Foreskin fibroblast (primary cell): ENCODE measurements at places on chromosomes 3 and 15.
A peak's percentile ranks its signal among the peaks of the same experiment; 100 is the strongest.

DNA sequence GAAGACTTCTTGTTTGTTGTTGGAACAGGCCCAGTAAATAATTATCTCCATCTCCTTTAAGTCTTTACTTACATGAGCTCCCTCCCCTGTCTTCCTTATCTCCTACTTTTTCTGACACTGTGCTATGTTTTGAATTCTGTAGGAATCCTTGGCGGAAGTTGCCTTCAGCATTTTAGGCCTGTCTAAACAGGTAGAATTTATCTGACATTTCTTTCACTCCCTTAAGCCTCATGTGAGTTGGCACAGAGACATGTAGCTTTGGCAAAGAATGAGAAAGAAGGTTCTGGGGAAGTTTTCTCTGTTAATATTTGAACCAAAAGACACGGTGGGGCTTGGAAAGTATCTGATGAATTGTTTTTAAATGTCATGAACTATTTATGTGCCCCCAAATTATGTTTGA lies 8.1 kb downstream of the MCTP2 start:
- no peak for DNase-seq

GRCh38 chr3:6108957-6109356 lies 752.0 kb upstream of the GRM7 start:
- no peak for DNase-seq

DNA sequence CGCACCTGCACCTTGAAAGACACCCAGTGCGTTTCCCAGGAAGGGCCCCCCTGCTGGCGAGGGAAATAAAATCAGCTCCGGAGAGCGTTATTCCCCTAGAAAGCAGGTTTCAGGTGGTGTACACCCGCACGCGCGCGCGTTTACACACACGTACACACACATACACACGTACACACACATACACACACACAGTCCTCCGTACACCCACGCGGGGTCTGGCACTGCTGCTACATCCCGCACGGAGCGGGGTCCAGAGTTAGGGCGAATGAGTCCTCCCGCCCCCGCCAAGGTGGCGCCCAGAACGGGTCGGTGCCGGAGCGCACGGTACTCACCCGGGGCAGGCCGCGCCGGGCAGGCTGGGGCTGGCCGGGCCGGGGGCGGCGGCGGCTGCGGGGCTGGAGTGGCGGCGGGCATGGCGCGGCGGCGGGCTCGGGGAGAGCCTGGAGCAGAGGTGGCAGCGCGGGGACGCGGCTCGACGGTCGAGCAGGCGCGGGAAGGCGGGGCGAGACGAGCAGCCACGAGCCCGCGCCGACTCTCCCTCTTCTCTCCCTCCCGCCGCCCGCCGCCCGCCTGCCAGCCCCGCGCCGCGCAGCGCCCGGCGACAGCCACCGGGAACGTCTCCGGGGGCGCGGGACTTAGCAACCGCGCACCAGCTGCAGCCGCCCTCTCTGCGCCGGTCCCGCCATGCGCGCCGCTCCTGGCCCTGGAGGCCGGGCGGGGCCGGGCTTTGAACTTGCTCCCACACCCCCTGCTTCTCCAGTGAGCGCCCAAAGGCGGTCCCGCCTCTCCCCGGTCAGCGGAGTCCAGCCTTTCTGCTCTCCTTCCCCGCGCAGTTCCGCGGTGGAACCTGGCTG lies at the start of gene DCLK3:
Gene DCLK3, minus strand, starts transcription at position 704 of the 854 bp plus-strand sequence. Its CDS starts 290 bp downstream, at position 414.
- no peak for DNase-seq

DNA sequence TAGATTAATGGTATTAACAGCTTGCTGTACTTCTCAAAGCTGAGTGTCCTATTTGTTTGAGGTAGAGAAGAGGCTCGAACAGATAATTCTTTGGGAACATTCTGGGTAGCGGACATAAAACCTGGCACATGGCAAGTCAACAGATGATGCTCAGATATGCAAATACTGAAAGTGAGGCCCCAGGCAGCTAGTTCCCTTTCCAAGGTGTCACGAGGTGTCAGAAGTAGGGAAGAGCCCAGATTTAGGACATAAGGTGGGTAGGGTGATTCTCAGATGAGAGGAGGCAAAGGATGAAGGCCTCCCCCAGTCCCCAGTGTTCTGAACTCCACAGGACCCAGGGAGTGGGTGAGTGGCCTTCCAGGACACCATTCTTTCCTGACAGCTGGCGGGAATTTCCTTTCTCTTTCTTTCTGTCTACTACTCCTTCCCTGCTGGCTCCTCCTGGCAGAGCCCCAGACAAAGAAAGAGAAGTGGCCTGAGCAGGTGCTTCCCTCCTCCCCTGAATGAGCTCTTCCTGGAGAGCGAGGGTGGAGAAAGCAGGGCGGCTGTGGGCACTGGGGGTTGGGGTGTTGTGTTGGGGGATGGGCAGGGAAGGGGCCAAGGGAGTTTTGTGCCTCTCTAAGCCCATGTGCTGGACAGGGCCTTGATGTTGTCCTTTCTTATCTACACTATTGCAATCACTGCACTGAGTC lies 87.5 kb downstream of the CORO2B start:
- no peak for DNase-seq

DNA sequence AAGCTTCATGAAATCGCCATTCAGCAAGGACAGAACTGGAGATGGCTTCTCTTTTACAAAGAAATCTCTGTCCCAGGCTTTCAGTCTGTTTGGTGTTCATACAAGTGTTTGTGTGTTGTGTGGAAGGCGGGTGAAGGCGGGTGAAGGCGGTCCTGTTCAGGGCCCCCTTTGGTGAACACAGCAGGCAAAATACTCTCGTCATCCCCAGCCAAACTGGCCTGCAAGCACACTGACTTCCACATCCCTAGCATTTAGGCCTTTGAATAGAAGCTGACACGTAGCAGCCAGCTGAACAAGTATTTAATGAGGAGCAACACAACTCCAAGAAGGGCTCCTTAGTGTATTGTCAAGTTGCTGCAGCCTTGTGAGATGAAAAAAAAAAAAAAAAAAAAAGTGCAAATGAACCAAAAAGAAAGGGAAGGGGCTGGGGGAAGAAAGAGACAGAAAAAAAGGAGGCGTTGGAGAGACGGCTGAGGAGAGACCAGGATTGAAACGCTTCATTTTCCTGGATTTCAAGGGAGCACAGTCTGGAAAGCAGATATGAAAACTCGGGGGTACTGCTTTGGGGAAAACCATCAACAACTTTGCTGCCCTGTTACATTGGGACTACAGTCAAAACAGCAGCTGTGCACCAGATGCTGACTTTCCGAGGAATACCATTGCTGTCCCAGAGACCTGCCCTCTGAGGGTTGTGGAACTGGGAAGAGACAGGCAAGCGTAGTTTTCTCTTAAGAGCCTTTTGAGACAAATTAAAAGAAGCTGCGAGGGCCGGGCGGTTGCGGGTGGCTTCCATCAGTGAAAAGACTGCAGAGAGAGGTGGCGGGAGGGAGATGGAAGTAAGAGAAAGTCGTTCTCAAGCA lies 74.6 kb downstream of the TGFBR2 start:
- peak; percentile 92 for DNase-seq

DNA sequence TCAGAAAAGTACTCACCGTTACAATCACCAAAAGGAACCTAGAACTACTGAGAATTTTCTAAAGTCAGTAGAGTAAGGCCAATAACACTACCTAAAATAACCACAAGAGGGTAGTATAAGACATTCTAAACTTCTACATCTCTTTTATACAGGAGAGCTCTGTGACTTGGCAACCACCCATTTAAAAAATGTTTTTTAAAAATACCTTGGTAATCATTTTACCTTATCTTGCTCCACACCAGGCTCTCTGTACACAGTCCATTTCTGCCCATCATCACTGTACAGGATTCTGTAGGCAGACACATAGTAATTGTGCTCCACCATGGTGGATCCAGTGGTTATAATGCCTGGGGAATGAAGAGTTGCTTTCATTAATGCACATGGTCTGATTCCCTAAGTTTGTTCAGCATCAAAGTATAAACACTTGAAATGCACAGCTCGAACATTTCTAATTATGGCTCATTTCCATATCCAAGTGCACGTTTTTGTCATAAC lies 54.5 kb downstream of the ST3GAL6 start:
- no peak for DNase-seq

- peak; percentile 86 for DNase-seq
Observed at GRCh38 chr3:11288786-11289637, 16.8 kb downstream of the ATG7 start.

DNA sequence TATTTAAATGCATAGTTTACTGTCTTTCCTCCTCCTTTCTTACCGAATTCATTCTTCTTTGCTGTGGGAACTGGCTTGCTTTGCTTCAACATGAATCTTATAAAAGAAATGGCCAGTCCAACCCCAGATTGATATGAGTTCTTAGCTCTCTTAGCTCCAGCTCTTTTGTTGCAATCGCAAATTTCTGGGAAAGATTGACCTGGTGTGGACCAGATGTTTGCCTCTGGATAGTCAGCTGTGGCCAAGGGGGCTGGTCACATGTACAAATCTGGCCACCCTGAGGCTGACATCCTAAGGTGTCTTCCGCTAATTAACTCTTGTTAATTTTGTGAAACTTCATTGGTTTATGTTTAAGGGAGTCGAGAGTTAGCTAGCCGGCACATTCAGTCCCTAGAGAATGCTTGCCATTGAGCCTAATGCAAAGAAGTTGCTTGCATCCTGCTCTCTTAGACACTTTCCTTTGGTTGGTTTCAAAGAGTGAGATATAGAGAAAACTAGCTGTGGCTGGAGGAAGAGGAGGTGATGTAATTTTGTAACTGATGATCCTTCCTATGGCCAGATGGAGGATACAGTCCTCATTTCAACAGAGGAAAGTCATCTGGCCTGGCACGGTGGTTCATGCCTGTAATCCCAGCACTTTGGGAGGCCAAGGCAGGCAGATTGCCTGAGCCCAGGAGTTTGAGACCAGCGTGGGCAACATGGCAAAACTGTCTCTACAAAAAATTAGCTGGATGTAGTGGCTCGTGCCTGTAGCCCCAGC lies 162.4 kb downstream of the ADAMTSL3 start:
- no peak for DNase-seq

- no peak for DNase-seq
Observed at GRCh38 chr3:72848703-72849081, 447 bp upstream of the SHQ1 start.

DNA sequence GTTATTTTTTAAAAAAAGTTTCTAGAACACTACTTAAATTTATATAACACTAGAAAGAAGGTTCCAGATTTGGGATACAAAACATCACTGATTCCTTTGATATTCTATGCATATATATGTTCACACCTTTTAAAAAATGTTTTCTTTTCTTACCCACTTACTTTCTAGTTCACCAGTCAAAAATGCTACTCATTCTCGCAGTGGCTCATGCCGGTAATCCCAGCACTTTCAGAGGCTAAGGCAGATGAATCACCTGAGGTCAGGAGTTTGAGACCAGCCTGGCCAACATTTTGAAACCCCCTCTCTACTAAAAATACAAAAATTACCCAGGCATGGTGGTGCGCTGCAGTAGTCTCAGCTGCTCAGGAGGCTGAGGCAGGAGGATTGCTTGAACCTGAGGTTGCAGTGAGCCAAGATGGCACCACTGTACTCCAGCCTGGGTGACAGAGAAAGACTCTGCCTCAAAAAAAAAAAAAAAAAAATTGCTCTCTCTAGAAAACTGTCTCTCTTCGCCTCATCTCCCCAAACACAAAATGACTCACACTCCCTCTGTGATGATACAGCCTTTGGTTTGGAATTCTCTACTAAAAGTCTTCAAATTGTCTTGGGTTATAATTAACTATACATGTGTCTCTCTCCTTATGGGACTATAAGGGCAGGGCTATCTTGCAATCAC lies 52.6 kb upstream of the TGFBR2 start:
- peak; percentile 68 for DNase-seq

GRCh38 chr3:117510396-117510795 lies 800.8 kb downstream of the TUSC7 start:
- peak; percentile 34 for DNase-seq

- DNase-seq = no peak
Observed at GRCh38 chr3:78832785-78833204, 935.0 kb downstream of the ROBO1 start.

DNA sequence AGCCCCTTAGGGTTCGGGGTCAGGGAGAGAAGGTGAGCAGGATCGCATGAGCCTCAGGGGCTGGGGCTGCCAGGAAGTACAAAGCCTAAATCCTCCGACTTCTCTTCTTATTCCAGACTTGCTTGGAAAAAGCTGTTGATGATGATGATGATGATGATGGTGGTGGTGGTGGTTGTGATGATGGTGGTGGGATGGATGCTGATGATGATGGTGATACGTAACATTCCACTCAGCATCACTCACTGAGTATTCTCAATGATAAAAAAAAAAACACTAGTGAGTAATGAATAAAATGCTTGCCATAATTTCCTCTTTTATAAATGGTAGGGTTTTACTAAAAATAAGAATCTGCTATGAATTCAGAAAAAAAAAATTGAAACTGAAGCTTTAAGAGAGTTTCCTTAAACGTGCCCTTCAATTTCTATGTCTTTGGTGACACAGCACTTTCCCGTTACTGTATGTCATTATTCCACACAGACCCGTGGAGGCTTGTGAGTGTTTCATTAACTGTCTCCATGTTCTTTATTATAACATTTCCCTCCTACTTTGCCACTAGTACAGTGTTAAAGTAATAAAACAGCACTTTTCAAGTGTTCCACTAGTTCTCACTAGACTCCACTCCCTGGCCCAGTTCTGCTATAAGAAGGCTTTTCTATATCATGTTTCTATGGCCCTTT lies 5.4 kb upstream of the ACAN start:
- no peak for DNase-seq

DNA sequence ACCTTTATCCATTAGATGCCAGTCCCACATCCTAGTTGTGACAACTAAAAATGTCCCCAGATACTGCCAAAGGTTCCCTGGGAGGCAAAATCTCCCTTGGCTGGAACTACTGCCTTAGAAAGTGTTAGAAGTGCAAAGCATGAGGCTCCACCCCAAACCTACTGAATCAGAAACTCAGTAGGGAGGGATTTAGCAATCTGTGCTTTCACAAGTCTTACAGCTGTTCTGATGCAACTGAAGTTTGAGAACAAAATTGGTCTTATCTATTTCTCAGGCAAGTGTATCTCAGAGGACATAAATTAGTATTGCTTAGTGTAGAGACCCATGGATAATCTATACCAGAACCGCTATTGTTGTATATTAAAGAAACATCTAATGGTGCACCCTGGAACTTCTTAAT lies 70.2 kb downstream of the CLDN1 start:
- DNase-seq = peak; percentile 77

GRCh38 chr3:134803051-134803505 lies 8.0 kb downstream of the EPHB1 start:
- no peak for DNase-seq

- no peak for DNase-seq
Observed at GRCh38 chr3:8784676-8785435, 15.4 kb upstream of the OXTR start.

GRCh38 chr15:57555270-57555669 lies 36.4 kb upstream of the MYZAP start:
- peak; percentile 84 for DNase-seq

DNA sequence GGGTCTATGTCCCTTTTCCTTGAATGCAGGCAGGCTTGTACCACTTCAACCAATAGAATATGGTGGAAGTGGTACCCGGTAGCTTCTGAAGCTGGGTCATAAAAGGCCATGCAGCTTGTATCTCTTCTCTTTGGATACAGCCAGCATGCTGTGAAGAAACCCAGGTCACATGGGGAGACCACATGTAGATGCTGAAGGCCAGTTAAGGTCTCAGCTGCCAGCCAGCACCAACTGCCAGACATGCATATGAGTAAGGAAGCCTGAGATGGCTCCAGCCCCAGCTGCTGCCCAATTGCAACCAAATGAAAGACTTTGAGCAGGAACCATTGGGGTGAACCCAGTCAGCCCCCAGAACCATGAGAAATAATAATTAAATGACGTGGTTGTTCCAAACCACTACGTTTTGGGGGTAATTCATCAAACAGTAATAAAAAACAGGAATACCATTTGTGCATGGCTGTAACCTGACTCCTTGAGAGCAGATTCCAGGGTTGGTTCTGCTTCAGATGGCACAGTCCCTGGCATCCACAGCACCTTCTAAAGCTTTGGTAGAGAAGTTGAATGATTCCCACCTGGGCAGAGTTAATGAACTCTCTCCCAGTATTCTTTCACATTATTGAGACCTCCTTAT lies 3.8 kb downstream of the RBP2 start:
- no peak for DNase-seq

GRCh38 chr15:44550256-44550655 lies 13.3 kb downstream of the EIF3J start:
- DNase-seq = peak; percentile 6
